ENCODE measurements at places on chromosomes 3 and 15.

- DNase-seq = no peak
Observed at GRCh38 chr3:143700431-143700975, 147.8 kb downstream of the SLC9A9 start.

DNA sequence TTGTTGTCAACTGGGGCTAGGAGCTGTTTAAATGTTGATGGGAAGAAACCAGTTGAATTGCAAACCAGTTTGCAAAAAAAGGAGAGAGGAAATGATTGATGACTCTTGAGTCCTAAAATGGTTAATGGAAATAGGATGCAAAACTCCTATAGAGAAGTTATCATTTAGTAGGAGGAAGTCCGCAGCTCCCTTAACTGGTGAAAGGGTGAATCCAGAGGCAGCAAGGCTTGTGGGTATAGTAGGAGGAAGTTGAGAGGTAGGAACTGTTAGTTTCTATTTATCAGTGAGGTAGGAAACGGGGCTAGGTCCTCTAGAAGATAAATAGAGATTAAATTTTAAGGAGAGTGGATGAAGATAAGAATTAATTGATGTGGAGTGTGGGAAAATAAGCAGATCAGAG is 15.4 kb downstream of the IREB2 start:
- DNase-seq = no peak

DNA sequence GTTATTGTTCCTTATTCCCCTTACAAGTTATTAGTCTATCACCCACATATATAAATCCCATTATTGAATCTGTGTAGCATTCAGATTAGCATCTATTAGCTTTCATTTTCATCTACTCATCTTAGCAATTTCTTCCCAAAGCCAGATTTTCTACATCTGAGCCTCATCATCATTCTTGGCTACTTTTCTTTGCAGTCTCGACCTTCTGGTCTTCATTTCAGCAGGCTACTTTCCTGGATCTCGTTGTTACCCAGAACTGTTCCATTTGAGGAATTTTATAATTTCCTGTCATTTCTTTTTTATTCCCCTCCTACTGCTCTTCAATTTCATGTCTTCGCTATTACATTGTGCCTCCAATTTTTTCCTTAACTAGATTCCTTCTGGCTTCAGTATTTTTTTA is 51.8 kb downstream of the SPRED1 start:
- DNase-seq = no peak

DNA sequence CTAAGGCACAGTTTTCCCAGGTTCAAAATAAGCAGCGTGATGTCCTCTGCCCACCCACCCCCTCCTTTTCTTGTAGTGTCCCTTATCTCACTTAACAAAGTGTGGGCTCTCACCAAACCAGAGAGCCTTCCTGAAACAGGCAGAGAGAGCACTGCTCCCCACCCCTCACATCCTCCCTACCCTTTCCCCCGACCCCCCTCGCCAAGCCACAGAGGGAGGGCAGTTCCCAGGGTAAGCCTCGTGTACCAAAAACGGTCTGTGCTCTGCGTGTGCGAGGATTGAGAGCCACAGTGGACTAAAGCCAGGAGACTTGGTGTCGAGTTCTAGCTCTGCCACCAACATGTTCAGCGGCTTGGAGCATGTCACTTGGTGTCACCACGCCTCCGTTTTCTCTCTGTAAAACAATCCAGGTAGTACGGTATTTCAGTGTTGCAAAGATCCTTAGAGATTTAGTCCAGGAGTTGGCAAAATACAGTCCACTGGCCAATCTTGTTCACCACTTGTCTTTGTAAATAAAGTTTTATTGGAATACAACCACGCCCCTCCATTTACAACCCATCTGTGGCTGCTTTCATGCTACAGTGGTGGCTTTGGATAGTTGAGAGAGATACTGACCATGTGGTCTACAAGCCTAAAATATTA is 249.9 kb downstream of the OPA1 start:
- no peak for DNase-seq

GRCh38 chr15:36903195-36903594 is 197.2 kb downstream of the MEIS2 start:
- DNase-seq = no peak

GRCh38 chr3:99232696-99233095 is 331.2 kb upstream of the DCBLD2 start:
- no peak for DNase-seq

- no peak for DNase-seq
Observed at GRCh38 chr3:172713316-172713715, 2.4 kb upstream of the NCEH1 start.

- DNase-seq = no peak
Observed at GRCh38 chr3:43969944-43970343, 271.7 kb upstream of the TOPAZ1 start.

DNA sequence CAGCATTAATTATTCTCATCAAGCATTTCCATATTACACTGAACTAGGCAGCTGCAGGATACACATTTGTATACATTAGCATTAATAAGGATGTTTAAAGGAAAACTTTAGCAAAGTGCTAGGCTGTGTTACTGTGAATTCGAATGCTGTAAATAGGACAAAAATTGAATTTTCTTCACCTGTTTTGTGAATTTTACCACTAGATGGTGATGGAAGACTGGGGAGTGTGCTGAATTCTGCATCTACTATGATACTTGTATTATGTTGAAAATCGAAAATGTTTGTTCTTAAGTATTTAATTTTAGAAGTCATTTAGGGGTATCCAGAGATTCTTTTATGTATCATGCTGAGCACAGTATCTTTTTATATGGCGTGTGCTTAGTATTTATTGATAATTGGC is 12.3 kb upstream of the P2RY14 start:
- no peak for DNase-seq

DNA sequence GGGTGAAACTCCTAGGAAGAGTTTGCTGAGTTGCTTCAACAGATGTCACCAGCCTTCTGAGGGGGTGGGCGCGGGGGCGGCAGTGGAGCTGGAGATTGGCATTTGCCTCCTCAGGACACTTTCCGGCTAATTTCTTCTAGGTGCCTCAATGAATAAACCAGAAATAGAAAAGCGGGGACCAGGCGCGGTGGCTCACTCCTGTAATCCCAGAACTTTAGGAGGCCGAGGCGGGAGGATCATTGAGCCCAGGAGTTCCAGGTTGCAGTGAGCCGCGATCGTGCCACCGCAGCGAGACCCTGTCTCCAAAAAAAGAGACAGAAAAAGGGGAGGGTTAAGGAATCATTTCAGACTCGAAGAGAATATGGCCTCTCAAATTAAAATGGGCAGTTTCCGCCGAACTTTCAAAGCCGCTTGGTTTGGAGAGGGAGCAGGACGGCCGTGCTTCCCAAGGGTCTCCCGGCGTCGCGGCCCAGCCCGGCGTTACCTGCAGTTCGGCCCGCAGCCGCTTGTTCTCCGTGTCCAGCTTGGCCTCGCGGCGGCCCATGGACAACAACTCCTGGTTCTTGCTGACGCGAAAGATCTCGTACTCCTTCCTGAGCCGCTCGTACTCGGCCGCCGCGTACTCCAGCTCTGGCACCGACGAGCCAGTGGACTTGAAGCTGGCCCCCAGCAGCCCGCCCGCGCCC is 587 bp downstream of the NPHP3 start:
- peak; percentile 74 for DNase-seq

GRCh38 chr15:69435985-69436384 is 16.6 kb upstream of the RPLP1 start:
- DNase-seq = no peak

DNA sequence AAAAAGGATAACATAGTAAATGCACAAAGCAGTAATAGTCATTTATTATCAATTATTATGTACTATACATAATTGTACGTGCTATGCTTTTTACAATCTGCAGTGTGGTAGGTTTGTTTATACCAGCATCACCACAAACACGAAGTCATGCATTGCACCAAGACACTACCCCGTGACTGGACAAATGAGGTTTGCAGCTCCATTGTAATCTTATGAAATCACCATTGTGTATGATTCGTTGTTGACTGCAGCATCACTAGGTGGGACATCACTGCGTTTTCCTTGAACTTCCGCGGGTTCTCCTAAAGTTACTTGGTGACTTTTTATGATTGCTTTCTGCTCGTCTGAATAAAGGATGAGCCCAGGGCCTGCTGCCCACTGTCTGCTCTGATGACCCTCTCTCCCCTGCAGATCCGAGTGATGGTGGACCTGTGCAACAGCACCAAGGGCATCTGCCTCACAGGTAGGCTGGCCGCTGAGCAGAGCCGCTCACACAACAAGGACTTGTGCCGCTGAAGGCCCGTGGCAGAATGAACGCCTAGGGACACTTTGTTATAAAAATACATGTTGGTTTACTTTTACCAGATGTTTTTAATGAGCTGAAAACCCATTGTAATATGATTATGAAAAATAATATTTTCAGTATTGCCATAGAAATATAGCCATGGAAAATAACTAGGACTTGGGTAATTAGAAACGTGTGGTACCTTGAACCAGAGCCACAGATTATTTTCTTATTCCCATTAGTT is 35.8 kb downstream of the GLDN start:
- DNase-seq = no peak

GRCh38 chr3:90261481-90262433 is 1154.3 kb downstream of the EPHA3 start:
- DNase-seq = no peak

DNA sequence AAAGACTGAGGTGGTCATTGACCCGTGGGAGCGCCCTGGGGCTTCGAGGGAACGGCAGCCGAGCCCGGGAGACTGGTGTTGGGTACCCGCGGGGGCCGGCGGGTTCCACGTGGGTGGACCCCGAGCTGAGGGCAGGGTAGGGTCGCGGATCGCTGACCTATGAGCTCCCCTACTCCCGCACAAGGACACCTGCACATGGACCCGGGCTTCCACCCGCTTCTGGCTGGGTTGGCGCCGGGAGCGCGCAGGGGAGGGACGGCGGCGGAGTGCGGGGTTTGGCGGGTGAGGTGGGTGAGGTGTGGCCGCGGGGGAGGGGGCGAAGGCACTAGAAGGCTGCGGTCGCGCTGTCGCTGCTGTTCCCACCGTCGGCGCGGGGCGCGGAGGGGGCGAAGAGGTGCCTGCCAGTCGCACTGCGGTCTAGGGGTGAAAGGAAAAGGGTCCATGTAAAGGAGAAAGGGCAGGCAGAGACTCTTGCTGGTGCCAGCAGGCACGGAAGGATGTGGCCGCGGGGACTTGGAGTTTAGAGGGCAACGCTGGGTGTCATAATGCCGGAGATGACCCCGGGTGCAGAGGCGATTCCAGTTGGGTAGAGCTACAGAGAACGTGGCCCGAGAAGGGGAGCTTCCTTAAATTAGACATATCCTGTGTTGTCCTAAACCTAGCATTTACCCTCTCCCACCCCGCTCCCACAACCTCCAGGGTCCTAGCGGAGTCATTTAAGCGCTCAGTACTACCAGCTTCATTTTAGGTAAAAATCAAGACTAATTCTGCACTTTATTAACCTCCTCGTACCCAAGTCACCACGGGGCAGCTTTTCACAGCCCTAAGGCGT is 245.9 kb upstream of the TOPAZ1 start:
- peak; percentile 20 for DNase-seq

- no peak for DNase-seq
Observed at GRCh38 chr3:13057282-13058040, 15.8 kb downstream of the IQSEC1 start.

DNA sequence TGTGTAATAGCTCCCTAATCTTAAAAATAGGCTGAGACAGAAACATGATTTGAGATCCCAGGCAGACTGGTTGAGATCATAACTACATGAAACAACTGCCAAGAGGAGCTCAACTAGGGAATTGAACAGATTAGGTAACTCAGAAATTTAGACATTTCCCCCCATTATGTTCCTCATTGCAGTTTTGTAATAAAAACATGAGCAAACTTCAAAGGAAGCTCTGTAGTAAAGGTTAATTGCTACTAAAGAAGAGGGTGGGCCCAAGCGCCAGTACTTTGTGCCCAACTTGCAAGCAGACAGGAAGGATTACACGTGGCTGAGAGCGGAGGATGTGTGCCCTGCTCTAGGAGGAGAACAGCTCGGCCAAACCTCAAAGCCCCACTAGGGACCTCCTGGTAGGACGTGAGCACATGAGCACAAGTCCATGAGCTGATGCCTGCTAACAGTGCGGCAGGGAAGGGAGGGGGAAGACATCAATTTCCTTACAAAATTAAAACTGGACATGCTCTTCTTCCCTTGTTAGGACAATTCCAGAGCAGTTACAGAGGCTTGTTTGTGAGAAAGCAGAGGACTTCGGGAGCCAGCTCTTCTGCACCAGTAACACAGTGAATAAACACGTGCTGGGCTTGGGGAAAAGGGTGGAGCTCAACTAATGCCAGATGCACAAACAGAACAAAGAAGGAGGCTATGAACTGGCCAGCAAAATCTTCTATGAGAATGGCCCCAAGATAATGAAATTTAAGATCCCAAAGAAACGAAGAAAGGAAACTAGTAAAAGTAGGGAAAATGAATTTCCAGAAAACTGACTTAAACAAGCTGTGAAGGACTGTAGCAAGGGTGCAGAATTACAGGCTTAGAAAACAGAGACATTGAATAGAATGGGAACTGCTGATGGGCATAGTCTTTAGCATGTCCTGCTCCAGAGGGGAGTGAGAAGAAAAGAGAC is 275.5 kb downstream of the MECOM start:
- no peak for DNase-seq

DNA sequence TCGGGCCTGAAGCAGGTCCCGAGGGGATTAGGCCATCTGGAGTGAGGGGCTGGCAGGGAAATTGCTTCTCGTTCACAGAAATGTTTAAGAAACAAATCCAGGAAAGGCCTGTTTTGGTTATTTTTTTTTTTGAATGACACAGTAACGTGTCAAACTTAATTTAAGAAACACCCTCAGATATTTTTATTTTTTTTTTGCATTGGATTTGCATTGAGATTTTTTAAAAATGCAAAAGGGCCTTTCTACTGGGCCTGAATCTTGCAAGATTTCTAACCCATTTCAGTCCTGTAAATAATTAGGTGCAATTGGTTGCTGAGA is 25.0 kb upstream of the KLF13 start:
- DNase-seq = no peak

DNA sequence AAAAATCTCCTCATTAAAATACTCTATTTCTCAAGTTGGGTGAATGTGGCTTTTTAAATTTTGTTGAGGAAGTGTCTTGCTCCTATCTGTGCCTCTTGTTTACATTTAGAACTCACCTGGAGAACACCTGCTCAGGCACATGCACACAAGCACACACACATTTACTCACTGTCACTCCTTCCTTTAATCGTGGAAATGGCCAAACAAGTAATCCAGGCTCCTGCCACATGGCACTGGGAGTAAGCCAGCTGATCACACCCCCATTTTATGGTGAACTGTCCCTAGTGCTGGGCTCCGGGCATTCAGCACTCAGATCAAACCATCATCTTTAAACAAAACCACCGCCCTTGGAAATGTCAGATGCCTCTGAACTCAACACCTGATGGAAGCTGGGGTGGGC is 204.7 kb upstream of the BHLHE40 start:
- no peak for DNase-seq

DNA sequence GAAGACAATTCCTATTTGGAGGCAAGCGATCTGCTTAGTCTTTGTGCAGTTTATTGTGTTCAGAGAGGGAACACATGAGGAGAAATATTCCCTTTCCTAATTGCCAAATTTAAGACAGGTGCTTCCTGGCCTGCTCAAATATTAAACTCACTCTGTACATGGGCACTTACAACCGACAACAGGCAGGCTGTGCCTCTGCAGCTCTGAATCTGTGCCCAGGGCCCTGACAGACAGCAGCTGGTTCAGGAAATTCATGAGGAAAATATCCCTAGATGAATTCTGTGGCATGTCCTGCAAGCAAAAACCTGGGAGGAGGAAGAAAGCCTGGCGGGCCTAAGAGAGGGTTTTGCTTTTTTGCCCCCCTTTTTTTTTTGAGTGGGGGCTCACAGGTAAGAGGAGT is 169.3 kb upstream of the TRIM42 start:
- no peak for DNase-seq

GRCh38 chr3:97957617-97958311 is 14.5 kb downstream of the RIOX2 start:
- no peak for DNase-seq
